ENCODE measurements at places on chromosomes 5 and 9.
A peak's percentile ranks its signal among the peaks of the same experiment; 100 is the strongest.

GRCh38 chr5:59617186-59617771, 276.2 kb downstream of the PDE4D start:
- no peak for DNase-seq

- no peak for DNase-seq
Observed at GRCh38 chr9:103819936-103820335, 274.2 kb upstream of the SMC2 start.

DNA sequence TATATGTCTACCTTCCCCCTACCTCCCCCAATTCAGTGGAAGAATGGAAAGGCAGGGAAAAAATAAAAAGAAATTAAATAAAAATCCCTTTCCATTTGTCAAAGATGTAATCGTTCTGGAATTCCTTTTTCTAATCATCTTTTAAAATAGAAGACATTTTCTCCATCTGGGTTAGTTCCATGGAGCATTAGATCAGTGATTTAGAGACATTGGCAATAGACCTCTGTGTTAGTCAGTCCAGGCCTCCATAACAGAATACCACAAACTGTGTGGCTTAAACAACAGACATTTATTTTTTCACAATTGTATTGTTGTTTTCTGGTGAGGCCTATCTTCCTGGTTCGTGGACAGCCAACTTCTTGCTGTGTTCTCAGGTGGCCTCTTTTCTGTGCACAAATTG, 516.6 kb upstream of the DAB2 start:
- DNase-seq, result no peak

DNA sequence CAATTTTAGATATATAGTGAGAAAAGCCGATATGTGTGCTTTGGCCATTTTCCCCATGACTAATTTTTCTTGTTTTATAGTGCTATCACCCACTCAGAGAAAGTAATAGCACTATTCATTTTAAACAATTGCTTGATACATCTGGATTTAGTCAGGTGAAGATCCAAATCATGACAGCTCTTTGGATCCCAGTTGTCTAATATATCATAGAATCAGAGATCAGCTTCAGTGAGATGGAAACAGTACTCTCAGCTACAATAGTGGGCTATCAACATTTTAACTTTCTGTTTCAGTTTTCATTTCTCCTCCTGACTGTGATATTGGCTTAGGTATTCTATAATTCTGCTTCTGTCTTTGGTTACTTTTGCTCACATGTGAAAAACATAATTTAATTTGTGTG, 38.7 kb downstream of the VCAN start:
- DNase-seq, result no peak

DNA sequence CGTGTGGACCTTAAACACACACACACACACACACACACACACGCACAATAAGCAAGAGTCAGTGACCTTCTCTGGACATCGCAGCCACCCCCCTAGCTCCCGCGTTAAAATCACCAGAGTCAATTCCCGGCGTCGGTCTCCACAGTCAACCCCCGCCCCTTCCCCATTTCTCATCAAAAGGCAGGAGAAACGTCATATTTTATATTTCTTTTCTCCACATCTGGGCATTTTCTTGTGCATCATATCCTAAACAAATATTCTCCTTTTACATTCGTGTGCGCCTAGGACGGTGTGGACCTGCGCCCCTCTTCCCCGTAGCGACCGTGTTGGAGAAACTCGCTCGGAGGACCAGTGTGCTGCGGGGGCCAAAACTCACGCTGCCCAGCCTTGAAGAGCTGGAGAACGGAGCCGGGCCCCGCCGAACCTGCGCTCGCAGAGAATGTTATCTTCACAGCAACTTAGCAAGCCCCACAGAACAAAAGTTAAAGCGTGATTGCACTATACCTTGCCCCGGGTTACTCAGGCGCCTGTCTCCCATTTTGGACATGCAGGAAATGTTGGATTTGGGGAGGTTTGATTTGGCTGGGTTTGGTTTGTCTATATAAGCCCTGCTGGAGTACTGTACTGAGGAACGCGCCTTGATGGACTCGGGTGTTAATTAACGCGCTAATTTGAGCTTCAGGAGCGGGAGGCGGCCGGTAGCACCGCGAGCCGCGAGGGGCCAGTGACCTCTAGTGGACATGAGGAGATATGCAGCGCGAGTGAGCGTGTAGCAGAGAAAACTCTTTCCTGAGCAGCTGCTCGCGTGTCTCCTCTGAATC, 192.4 kb downstream of the MEF2C start:
- peak; percentile 33 for DNase-seq

DNA sequence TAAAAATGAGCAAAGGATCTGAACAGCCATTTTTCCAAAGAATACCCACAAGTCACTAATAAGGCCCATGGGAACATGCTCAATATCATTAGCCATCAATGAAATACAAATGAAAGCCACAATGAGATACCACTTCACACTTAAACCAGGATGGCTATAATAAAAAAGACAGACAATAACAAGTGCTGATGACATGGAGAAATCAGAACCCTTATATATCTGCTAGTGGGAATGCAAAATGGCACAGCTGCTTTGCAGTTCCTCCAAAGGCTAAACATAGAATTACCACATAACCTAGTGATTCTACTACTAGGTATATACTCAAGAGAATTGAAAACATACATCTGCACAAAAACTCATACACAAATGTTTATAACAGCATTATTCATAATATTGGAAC, 83.7 kb downstream of the HOMER1 start:
- no peak for DNase-seq

DNA sequence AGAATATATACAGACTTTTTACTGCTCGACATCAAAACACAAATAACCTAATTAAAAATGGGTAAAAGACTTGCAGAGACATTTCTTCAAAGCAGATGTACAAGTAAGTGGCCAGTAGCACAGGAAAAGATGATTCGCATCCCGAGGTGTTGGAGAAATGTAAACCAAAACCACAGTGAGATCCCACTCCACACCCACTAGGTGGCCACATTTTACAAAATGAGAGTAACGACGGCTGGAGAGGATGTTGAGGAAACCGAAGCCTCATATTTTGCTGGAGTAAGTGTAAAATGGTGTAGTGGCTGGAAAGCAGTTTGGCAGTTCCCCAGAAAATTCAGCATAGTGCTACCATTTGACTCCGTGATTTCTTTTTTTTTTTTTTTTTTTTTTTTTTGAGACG, 21.3 kb upstream of the GBGT1 start:
- DNase-seq, result no peak

GRCh38 chr5:126445502-126446174, 22.4 kb downstream of the GRAMD2B start:
- DNase-seq, result no peak

DNA sequence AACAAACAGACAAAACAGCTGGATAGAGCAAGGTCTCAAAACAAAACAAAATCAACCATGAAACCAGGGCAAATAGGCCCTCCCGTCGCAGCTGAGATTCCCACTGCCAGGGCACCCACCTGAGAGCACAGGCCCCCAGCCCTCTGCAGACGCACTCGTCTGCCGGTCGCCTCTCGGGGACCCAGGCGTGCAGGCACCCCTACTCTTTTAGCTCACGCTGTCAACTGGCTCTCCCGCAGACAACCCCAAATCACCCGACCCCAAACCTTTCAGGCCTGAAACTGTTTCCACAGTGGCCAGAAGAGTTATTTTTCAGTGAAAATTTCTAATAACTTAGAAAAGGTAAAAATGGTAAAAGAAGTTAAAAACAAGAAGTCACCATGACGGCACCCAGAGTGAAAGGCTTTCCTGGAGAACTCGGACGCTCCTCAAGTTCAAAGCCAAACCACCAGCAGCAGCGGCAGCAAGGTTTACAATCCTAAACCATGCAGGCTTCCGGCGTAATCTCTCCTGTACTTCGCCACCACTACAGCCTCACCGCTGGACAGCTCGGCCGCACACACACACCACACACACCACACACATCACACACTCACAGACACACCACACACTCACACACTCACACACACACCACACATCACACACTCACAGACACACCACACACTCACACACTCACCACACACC, 1.9 kb upstream of the UBE2QL1 start:
- DNase-seq, result no peak

DNA sequence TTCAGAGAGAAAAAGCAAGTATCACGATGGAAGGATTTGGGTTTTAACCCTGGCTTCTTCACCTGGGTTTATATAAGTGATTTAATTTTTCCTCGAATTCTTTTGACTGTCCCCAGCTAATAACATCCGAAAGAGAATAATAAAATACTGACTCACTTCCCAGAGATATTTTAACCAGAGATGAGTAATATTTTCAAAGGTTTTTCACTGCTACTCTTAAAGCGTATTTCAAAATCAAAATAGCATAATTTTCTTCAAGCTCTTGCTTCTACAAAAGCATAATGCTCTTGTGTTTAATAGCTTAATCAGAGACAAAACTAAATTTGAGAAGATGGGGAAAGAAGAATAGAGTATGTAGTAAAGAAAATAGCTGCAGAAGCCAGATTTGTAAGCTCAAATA, 215.2 kb upstream of the PTGER4 start:
- no peak for DNase-seq

- no peak for DNase-seq
Observed at GRCh38 chr5:170008376-170008775, 28.1 kb upstream of the INSYN2B start.

DNA sequence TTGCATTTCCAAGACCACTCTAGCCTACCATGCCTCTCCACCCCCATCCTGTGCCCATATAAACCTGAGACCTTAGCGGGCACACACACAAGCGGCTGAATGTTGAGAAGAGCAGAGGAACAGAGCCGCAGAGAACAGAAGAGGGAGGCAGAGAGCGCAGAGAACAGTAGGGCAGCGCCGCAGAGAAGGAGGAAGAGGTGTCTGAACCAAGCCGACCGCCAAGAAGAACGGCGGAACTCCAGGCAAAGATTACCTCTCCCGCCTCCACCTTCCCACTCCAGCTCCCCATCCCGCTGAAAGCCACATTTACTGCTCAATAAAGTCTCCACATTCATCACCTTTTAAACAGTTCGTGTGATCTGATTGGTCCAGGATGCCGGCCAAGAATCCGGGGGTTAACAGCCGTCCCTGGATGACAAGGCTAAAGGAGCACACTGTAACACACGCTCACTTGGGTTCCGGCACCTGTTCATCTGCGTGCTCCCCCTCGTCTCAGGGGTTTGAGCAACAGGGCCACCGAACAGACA, 33.2 kb downstream of the GRIN3A start:
- no peak for DNase-seq
